NCI-H82 (cell line): ENCODE measurements at places on chromosomes 4 and X.

DNA sequence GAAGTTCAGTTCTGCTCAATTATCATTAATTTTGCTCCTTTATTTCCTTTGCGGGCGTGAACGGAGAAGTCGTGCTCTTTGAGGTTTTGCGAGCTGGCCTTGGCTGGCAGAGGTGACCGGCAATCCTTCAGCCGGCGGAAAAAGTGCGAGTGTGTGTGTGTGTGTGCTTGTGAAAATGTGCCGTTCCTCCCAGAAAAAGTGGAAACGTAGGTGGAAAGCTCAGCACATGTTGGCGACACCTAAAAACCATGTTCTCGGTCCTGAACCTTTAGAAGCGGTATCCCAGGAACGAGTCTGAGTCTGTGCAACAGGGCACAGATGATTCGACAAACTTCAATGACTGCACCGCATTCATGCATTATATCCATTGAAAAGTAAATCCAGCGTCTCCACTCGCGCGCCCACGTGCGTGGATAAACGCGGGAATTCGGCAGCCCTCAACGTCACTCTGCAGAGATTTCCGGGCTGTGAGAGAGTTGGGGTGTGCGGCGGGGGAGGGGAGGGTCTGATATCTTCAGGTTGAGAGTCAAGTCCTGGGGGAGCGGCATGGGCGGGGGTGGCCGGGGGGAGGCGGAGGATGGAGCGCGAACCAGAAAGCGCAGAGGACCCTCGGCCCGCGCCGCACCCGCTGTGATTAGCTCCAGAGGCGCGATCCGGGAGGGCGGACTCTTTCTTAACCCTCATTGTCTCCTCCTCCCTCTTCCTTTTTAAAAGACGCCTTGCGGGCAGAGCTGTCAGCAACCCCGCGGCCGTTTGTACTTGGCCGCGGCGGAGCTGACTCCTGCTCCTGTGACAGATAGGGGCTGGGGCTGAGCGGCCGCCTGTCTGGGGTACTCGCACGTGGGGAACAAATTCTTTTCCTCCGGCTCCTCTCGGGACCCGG lies at the start of gene SHISA3:
TSS of gene SHISA3 (plus strand) at position 737 of the 883 bp plus-strand sequence. CDS start 569 bp downstream, outside the sequence.
- DNase-seq, result peak; percentile 57

- no peak for DNase-seq
Observed at GRCh38 chrX:139739138-139739537, 31.2 kb upstream of the MCF2 start.

- DNase-seq, result no peak
Observed at GRCh38 chr4:19557161-19557560, 694.5 kb upstream of the SLIT2 start.

GRCh38 chr4:150799207-150799606 lies 215.9 kb downstream of the LRBA start:
- no peak for DNase-seq

- no peak for DNase-seq
Observed at GRCh38 chr4:118993333-118993732, 104.7 kb downstream of the SYNPO2 start.

DNA sequence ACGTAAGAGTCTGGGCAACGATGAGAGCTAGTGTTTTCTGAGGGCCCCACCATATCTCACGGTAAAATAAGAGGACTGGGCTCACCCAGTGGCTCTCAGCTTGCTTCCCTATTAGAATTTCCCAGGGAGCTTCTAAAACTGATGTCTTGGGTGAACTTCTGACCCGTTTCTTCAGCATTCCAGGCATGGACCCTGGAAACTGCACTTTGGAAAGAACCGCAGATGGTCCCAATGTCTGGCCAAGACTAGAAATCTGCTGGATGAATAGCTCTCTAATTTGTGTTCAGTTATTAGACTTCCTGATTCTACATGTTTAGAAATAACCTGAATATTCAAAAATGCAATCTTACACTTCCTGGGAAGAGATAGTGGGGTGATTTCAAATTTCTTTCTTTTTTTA lies 127.8 kb downstream of the ANOS1 start:
- no peak for DNase-seq

DNA sequence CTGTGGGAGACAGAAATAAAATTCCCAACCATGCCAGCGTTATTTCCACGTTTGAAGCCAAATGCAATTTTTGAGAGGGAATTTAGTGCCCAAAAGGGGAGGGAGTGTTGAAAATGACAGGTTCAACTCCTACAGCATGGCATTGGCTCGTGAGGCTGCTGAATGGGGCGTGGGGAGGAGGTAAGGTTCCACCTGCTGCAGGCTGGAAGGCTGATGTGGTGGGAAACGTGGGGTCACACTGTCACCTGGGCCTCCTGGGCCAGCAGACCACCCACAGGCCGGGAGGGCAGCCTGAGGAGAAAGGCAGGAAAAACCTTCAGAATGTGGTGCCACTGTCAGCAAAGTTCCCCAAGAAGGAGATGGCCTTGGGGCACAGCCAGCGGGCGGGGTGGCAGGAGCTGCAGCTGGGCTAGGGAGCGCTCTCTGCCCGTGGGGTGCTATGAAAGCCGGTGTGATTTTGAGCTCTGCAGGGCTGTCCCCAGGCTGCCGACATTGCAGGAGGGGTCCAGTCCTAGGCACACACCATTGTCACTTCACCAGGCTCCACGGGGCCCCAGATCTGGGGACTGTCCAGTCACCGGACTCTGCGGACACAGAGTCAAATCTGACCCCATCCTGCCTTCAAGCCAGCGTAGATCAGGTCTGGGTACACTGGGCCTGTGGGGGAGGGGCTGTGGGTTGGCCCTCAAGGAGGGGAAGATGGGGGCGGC lies 19.6 kb downstream of the MSANTD1 start:
- no peak for DNase-seq

- DNase-seq, result no peak
Observed at GRCh38 chr4:54626113-54626512, 31.6 kb upstream of the KIT start.

DNA sequence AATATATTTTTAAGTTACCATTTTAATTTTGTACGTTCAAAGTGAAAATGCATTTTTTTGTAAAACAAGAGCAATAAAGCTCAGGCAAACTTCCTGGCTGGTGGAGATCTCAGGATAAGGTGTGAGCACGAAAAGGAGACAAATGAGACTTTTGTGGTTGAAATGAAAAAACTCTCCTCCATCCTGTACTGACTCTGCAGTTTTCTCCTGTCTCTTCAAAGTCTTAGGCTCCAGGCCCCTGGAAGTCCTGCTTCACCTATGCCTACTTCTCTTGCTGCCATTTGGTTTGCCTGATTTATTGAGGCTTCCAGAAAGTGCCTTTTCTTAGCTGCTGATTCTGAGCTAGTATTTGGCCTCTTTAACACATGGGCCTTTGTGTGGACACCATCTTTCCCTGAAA lies 77.7 kb downstream of the MAML3 start:
- no peak for DNase-seq

GRCh38 chr4:94757192-94758140 lies at the start of gene BMPR1B:
Gene BMPR1B (plus strand): TSS chr4:94757955. CDS start chr4:95104425, 346,470 bp downstream.
- peak; percentile 75 for DNase-seq

DNA sequence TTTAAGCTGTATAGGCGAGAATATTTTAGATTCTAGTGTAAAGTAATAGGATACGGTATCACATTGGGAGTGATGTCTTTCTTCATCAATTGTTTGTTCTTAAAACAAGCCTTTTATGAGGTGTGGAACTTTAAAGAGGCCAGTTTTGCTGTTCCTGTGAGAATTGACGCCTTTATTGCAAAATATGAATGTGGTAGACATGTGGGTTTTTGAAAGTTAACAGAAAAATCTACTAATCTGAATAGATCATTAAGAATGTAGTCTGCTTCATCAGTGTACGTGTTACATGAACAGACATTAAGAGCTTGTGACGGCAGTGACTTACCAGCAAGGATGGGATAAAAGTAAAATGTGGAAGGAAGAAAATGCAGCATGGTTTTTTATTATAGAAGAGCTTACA lies 63.8 kb downstream of the STOX2 start:
- DNase-seq, result no peak

- DNase-seq, result no peak
Observed at GRCh38 chr4:76055016-76055415, 19.1 kb upstream of the CXCL11 start.

- no peak for DNase-seq
Observed at GRCh38 chr4:83128240-83128929, 13.9 kb upstream of the PLAC8 start.

- no peak for DNase-seq
Observed at GRCh38 chrX:9316096-9316495, 148.8 kb upstream of the TBL1X start.

DNA sequence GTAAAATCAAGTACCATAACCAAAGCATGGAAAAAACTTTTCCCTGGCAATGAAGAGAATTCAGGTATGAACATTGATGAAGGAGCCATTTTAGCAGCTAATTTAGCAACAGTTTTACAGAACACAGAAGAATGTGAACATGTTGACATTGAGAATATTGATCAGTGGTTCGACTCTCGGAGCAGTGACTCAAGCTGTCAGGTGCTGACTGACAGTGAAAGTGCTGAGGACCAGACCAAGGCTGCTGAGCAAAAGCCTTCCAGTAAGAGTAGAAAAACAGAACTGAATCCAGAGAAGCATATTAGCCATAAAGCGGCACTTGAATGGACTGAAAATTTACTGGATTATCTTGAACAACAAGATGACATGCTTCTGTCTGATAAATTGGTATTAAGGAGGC lies 2.8 kb downstream of the TIGD2 start:
- DNase-seq, result no peak
